ENCODE measurements at places on chromosomes 16 and 17.
A peak's percentile ranks its signal among the peaks of the same experiment; 100 is the strongest.

GRCh38 chr17:77354420-77354669, 213.6 kb downstream of the SEC14L1 start:
- peak; percentile 54 for DNase-seq

DNA sequence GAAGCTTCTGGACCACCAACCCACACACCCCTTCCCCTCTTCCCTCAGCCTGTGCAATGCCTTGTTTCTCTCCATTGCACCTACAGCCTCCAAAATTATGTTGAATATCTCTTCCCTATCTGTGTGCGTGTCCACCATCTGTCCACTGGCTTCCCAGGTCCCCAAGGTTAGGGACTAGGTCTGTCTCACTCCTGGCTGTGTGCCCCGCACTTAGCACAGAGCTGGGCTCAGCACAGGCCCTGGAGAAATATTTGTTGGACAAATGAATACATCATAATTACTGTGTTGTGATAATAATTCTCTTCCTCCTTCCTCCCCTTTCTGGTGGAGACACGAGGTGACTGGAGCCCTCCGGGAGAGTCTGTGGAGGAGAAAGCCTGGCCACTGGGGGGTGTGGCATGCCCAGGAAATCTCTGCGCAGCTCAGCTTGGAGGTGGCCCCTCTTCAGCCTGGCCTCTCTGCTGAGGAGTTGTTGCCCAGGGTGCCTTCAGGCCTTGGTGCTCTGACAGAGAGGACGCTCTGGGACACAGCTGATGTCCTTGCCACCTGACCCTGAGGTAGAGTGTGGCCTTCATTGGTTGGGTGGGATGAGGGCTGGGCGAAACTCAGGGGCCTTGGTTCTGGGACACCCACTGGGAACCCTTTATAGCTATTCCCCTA, 3.3 kb upstream of the BRD7 start:
- peak; percentile 83 for DNase-seq

GRCh38 chr16:15059324-15059723, 3.5 kb upstream of the NTAN1 start:
- DNase-seq, result no peak

DNA sequence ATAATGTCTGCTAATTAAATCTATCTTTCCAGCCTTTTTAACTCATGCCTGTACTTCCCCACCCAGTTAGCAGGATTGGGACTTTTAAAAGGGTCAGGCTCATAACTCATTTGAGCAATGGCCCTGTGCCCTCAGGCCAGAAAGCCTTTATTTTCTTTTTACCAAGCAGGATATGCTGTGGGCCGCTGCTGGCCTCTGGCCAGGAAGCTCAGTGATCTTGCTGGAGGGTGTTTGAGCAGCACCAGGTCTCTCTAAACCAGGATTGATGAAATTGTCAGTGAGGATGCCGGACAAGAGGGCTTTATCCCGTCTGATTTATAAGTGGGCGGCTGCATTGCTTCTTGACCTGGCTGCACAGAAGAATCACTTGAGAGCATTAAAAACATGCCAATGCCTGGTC, 187.8 kb downstream of the RAB11FIP4 start:
- no peak for DNase-seq

DNA sequence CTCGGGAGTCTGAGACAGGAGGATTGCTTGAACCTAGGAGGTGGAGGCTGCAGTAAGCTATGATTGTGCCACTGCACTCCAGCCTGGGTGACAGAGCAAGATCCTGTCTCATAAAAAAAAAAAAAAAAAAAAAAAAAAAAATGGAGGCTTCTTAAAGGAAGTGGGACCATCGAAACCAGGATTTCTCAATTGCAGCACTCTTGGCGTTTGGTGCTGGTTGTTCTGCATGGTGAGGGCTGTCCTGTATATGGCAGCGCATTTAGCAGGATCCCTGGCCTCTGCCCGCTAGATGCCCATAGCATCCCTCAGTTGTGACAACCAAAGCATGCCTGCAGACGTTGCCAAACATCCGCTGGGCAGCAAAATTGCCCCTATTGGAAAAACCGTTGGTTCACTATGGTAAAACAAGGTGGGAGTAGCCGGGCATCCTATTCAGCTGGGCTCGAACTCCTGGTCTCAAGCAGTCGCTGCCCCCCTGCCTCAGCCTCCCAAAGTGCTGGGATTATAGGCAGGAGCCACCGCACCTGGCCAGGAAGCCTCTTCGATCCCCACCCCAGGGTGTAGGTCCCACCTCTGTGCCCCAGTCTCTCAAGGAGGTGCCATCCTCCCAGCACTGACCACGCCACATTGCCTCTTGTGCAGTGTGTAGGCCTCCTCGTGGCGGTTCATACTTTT, 6.5 kb upstream of the NPIPB7 start:
- no peak for DNase-seq
